HCEC 1CT (cell line): ENCODE measurements at places on chromosomes 12 and 14.

GRCh38 chr12:108803428-108804105 lies 53.8 kb downstream of the SSH1 start:
- peak; percentile 93 for DNase-seq

DNA sequence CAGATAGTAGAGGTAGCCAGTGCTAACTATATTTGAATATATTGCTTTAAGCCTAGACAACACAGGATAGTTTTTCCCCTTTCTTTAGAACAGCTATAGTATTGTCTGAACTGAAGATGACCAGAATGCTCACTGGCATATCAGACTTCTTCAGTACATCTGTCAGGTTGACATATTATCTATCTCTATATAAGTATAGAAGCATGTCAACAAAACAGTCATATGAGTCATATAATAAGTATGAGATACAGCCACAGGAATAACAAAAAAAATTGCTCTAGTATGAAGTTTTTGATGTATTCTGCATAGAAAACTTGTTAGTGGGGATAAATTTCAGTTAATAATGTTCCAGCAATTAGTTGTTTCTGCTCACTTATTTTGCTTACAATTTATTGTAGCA lies 767.7 kb downstream of the LRFN5 start:
- DNase-seq, result no peak

DNA sequence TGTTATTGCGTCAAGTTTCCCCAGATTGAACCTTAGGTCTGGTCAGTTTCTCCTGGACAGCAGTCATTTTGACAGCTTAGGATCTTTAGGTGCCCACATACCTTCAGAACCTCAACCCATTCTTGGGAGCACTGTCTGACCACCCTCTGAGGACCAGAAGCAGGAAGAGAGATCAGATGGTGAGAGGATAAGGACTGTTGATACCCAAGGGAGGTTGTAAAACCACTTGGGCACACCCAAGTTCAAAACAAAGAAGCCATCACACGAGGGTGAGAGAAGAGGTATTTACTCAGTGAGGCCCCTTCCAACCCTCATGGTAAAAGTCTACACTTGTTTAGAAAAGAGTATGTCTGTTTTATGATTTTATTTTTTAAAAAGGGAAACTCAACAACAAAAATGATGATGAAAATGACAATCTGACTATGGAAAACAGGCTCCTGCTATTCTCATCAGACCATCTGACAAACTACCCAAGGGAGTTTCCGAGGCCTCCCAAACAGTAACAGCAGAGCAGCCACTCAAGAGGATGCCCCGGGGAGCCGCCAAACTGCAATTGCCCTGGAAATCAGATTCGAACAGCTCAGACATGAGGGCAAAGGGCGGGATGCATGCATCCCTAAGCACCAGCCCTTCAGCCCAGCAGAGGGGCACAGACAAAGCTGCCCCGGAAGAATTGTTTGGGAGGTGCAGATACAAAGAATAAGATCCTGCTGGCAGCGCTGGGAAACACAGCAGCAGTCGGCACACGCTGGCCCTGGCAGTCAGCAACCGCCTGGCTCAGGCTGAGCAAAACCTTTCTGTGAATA lies 162.6 kb upstream of the PLEKHG7 start:
- no peak for DNase-seq

- DNase-seq, result no peak
Observed at GRCh38 chr12:39412210-39412609, 30.7 kb downstream of the KIF21A start.

GRCh38 chr14:102539544-102540314 lies 30.2 kb upstream of the ANKRD9 start:
- no peak for DNase-seq

DNA sequence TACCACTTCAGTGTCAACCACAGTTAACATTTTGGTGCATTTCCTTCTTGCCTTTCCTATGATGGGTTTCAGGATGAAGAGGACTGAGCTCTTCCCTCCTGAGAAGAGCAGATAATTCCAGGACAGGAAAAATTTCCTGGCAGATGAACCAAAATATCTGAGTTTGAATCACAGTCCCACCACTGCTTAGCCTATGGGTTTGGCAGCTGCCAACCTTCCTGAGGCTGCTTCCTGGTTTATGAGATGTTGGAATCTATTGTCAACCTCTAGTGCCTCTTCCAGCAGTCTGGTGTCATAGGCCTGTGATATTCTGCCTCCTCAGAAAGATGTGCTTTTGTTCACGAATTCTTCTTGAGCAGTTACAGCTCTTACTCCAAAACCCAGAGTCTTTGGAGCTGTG lies 197.4 kb upstream of the FRMD6 start:
- no peak for DNase-seq

DNA sequence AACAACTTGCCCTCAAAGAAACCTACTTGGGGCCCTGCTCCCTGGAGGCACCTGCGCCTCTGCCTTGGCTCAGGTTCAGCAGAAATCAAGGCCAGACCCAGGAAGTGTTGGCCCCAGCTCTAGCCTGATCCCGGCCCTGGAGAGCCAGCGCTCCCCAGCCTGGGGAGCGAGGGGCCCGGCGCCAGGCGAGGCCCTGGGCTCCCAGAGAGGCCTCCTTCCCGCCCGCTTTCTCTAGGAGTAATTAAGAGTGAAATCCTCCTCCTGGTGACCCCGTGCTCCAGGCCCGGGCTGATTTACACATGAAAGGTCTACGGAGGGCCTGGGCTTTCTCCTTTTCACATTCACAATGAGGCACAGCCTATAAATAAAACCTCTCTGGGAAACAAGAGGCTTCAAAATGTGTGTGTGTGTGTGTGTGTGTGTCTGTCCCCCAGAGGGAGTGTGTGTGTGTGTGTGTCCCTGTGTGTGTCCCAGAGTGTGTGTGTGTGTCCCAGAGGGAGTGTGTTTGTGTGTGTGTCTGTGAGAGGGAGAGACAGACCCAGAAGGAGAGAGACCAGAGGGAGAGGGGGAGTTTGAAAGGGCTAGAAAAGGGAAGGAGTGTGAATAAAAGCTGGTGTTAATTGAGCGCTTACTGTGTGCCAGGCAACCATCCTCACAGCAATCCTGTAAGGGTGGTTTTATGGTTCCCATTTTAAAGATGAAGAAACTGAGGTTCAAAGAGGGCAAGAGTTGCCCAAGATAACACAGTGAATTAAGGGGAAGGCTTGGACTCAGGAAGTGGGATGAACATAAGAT lies 23.8 kb upstream of the COX6A1 start:
- no peak for DNase-seq

DNA sequence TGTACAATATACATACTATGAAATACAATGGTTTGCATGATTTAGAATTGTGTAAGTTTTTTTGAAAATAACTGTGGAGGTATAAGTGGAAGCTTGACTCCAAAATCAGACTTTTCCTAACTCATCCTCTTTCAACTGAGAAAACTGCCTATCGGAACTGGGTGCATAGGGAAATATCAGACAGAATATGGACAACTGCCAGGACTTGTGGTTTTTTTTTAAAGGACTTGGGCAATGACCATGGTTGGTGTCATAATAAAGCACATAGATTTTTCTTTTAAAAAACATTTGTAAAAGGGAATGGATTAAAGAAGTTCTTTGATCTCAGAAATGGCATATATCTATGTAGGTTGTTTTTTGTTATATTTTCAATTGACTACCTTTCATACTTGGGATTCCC lies 53.3 kb upstream of the LRRK2 start:
- no peak for DNase-seq

DNA sequence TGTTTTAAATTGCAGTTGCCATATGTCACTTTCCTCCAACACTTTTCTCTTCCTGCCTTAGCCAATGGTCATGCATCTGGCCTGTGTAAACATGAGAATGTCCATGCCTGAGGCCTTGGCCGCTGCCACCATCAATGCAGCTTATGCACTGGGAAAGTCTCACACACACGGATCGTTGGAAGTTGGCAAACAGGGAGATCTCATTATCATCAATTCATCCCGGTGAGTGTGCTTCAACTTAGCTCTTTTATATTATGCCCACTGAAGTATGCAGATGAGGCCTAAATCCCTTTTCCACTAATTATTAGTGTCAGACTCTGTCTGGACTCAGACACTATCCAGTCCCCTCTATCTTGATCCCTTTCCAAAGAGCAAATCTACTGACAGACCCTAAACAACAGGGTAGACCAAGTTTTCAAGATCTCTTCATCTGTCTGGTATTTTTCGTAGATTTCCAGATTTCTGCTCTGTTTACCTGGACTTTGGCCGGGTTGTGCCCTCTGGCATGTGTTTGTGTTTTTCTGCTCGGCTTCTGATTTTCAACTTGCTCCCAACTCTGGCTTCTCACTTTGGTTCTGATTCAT lies 23.2 kb downstream of the AMDHD1 start:
- DNase-seq, result no peak

DNA sequence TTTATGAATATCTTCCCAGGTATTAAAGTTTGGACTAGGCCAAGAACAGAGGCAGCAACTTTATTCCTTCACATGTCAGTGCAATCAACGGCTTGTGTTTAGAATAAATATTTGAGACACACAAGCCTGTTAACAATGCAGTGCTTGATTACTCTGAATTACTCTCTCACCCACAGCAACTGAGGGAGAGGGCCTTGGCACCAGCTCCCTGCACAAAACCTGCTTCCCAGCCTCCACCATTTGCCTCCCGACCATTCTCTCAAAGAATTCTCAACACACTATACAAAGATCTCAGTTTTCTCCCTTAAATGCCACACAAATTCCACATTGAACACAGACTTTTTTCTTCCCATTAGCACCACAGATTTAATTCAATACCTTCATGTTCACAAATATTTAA lies 77.0 kb downstream of the STON2 start:
- DNase-seq, result no peak

DNA sequence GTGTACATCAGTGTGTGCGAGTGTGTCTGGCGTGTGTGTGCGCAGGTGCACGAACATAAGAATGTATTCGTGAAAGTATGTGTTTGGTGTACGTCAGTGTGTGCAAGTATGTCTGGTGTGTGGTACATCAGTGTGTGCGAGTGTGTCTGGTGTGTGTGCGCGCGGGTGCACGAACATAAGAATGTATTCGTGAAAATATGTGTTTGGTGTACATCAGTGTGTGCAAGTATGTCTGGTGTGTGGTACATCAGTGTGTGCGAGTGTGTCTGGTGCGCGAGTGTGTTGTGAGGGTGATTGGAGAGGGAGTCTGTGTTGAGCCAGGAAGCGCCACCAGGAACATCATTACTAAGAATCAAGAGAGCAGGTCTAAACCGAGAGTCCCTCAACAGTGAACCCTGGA lies 143.8 kb downstream of the BCL11B start:
- DNase-seq, result no peak

DNA sequence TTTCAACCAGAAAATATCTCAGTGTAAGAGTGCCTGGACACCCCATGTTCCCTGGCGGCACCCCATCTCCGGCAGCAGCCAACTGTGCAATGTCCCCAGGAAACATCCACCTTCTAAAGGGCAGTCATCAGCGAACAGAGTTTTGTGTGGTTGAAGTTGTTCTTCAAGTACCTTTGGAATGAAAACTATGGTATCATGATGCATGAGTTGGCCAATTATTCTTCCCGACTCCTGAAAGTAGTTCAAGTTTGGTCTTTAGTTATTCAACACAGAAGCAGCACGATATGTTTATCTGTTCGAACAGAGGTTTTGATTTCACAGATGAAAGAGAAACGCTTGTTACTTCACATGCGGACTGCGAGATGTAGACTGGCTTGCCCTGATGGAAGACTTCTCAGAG lies 21.1 kb upstream of the TTC7B start:
- DNase-seq, result no peak

GRCh38 chr12:94586589-94587259 lies 63.6 kb downstream of the TMCC3 start:
- DNase-seq, result no peak

DNA sequence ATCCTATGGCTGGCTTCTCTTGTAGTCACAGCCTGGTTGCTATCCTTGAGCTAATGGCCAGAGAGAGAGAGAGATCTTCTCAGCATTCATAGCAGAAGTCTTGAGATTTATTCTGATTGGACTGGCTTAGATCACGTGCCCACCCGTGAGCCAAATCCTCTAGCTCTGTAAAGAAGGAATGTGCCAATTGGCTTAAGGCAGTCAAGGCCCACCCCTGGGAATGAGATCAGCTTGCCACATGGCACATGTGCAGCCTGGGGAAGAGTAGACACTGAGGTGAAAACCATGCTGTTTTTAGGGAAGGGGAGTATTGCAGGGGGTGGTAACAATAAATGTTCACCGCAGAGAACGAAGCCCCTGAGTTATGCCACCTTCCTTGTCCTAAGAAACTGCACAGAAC lies 36.3 kb downstream of the PLEKHG7 start:
- no peak for DNase-seq

- DNase-seq, result peak; percentile 65
Observed at GRCh38 chr12:2813214-2814185, 1.0 kb downstream of the ITFG2 start.

- DNase-seq, result no peak
Observed at GRCh38 chr12:16573398-16574077, 32.4 kb downstream of the LMO3 start.

DNA sequence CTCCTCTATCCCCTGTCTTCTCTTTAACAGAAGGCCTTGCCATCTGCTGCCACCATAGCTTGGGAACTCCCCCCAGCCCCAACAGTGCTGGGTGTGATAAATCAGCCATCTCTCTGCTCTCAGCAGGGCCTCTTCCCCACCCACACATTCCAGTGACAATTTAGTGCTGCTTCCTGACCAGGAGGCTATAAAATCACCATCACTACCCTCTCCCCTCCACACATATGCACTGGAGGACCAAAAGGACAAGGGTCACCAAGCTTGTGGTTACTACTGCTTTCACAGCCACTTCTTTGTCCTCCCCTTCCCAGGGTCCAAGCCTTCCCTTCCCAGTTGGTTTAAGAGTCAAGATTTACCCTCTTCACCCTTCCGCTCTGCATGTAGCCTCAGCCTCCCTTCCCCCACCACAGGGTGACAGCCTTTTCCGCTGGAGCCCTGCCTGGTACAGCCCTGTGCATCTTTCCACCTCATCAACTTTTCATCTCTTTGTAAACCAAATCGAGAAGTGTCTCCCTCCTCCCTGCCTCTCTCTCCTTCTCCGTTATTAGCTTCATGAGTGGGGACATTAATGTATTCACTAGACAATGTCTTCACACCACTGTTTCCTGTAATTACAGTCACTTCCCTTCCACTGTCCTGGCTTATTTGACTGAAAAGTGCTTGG lies 9.4 kb downstream of the PSMB5 start:
- no peak for DNase-seq

DNA sequence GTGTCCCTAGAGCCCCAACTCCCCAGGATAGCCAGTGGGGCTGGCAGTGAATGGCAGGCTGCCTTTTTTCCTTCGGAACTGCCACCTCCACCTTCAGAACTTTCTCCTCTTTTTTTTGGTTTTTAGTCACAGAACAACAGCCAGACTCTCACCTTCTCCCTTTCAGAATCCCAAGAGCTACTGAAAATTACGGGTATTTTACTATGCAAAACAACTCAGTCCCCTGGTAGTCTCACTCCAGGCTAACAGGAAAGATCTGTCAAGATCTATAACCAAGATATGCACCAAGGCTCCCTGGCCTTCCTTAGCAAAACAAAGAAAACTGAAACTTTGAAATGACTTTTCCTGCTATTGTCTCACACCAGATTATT lies 12.5 kb downstream of the PLEKHG6 start:
- DNase-seq, result no peak

DNA sequence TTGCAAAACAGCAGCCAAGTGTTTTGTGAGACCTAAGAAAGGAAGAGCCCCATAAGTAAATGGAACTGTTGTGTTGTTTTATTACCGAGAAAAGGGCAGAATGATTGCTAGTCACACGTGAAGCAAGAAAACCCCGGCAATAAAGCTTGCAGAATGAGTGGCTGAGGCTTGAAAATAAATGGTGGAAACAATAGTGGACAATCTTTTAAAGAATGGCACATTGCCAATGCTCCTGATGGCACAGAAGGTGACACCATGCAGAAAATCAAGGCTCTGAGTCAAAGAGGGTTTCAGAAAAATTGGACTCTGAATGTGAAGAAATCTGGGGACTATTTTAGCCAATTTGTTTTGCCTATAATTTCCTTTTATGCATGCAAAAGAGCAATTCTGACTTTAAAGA lies 4.0 kb upstream of the AQP2 start:
- no peak for DNase-seq
